ENCODE measurements at places on chromosomes 6 and 20.
A peak's percentile ranks its signal among the peaks of the same experiment; 100 is the strongest.

DNA sequence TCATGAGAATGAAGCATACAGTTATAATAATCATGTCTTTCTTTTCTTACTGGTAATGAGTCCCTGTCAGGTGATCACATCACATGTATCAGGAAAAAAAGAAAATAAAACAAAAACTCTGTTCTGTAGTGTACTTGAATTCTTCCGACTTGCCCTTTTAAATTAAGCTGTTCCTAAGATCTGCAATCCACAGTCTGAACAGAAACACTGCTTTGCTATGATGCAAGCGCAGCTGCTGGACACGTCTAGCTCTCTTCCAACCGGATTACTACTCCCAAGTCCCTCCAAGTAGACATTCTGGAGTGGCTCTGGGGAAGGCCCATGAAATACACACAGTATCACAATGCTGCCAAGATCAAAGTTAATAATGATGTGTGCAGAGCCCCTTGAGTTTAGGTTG lies 83.7 kb downstream of the FYN start:
- DNase-seq = no peak

- DNase-seq = no peak
Observed at GRCh38 chr20:22507240-22507961, 77.0 kb downstream of the FOXA2 start.

- DNase-seq = peak; percentile 84
Observed at GRCh38 chr20:44109951-44110361, 77.0 kb downstream of the JPH2 start.

GRCh38 chr6:168216117-168216516 lies 103.5 kb downstream of the DACT2 start:
- peak; percentile 79 for DNase-seq

- no peak for DNase-seq
Observed at GRCh38 chr6:112338166-112338709, 8.9 kb upstream of the RFPL4B start.

DNA sequence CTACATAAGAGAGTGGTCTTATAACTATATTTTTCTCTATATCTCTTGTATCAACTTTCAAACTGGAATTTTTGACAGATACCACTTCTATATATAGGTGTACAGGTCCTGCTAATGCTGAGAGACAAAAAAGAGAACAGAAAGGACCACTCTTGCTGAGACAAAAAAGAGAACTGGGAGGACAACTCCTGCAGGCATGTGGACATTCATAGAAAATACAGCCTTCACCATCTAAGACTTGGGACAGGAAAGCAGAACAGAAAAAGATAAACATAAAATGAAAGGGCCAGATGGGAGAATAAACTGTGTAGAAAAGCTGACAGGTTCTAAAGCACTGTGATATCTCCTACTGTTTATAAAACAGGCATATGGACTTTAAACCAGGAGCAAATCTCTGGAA lies 541.0 kb upstream of the ADGRB3 start:
- DNase-seq = no peak

- peak; percentile 83 for DNase-seq
Observed at GRCh38 chr20:31845300-31845863, at the start of gene FOXS1. FOXS1 (minus strand) TSS chr20:31845604; CDS start chr20:31845542, 62 bp downstream.

DNA sequence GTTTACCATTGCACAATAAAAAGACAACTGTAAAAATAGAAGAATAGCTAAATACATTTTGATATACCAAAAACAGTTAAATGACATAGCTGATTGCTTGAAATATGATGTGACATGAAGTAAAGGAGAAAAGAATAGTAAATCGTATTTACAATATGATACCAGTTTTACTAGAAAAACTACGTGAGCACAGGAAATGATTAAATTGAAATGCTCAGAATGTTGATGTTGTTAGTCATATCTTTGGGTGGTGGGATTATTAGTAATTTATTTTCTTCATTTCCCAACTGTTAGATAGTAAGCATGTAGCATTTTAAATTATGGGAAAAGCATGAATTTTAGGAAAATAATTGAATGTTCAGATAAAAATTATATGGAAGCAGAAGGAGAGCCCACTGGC lies 268.3 kb upstream of the TAB2 start:
- DNase-seq = no peak

GRCh38 chr6:64486578-64487351 lies 851.2 kb downstream of the PHF3 start:
- no peak for DNase-seq

- no peak for DNase-seq
Observed at GRCh38 chr6:112320561-112321318, 26.4 kb upstream of the RFPL4B start.

DNA sequence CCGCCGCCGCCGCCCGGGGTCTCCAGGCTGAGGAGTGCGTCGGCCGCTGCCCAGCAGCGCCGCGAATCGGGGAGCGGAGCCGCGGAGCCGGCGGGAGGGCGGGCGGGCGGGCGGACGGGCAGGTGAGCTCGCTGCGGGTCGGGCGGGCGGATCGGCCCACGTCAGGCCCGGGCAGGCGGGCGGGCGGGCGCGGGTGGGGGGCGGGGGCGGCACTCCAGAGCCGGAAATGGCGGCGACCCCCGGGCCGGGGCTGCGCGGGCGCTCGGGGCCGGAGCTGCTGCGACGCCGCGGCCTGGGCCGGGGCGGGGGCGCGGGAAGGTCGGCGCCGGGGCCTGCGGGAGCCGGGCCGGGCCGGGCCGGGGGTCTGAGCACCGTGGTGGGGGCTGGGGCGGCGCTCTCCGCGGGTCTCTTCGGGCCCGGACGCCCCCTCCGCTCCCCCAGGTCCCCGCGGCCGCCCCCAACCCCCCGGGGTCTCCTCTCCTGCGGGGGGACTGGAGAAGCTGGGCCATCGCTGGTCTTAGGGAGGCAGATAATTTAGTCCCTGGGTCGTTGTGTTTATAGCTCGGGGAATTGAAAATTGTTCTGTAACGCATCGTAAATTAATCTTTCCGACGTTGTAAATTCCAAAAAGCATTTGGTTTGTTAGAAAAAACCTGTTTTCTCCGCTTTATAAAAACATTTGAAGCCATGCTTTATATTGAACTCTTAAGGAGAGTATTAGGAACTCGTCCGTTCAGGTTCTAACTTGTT lies 451 bp downstream of the DNAJC5 start:
- DNase-seq = no peak

DNA sequence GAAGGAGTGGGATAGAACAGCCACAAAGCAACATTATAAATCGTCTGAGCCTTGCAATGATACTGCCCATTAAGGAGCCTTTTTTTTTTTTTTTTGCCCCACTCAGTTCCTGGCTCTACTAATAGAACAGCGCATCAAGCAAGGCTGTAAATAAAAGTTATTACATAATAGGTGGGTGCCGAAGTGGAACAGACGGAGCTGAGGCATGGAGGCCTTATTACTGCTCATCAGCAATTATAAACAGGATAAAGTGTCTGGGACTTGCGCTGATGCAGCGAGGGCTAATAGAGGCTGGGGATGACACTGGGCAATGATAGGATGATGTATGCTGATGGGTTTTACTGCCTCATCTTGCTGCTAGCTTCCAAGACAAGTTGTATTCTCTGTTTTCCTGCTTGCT lies 272.1 kb downstream of the ZFAND3 start:
- DNase-seq = no peak

DNA sequence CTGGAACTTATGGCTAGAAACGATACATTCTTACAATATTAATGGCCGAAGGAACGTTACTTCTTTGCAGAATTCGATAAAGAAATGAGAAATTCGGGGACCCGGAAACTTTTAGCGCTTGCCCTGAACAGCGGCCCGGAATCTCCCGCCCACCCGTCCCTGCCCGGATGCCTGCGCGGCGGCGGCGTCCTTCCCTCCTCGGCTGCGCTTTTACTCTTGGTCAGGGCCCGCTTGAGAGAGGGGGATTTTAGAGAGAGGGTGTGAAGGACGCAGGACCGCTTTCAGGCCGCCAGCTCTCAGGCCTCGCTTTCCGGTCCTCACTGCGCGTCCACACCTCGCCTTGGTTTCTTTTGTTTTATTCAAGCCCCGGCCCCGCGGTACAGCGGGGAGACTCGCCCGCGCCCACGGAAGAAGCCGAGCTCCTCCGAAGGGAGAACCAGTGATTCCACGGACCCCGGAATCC lies 243.7 kb downstream of the ARID1B start:
- peak; percentile 83 for DNase-seq

GRCh38 chr6:13120483-13121482 lies 207.6 kb downstream of the TBC1D7 start:
- peak; percentile 59 for DNase-seq

DNA sequence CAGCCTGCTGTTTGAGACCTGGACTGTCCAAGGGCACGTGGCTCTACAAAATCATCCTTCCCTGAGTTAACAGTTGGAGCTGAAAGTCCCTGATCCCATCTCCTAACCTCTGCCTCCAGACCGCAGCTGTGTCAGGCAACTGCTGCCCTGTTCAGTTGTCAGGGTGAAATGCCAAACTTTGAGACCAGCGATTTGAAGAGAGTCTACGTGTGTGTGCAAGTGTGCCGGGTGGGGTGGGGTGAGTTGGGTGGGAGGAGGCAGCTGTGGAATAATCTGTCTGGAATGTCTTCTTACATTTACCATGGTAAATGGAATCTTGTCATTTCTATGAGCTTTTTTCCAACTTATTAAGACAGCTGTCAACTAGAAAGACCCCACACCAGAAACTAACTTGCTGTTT lies 81.0 kb upstream of the FAM8A1 start:
- peak; percentile 26 for DNase-seq

GRCh38 chr6:166655713-166656229 lies 28.7 kb upstream of the RPS6KA2 start:
- no peak for DNase-seq

- DNase-seq = peak; percentile 41
Observed at GRCh38 chr6:169966312-169967181, 215.1 kb downstream of the ERMARD start.

GRCh38 chr20:19236371-19237055 lies 24.1 kb downstream of the SLC24A3 start:
- DNase-seq = no peak

DNA sequence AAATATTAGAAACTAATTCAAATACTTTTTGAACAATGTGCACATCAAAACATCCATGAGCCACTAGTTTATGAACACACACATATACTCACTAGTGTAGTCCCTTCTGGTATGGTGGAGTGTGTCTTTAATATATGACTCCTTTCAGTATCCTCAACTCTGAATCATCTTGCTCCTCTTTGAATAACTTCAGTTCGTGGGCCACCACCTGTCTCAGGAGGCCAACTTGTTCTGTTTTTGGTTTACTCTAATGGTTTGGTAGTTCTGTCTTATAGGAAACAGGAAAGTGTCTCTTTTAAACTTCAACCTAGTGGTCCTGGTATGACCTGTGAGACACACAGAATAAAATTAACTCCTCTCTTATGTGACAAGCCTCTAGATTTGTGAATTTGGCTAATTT lies 55.6 kb downstream of the ZNF292 start:
- peak; percentile 58 for DNase-seq

DNA sequence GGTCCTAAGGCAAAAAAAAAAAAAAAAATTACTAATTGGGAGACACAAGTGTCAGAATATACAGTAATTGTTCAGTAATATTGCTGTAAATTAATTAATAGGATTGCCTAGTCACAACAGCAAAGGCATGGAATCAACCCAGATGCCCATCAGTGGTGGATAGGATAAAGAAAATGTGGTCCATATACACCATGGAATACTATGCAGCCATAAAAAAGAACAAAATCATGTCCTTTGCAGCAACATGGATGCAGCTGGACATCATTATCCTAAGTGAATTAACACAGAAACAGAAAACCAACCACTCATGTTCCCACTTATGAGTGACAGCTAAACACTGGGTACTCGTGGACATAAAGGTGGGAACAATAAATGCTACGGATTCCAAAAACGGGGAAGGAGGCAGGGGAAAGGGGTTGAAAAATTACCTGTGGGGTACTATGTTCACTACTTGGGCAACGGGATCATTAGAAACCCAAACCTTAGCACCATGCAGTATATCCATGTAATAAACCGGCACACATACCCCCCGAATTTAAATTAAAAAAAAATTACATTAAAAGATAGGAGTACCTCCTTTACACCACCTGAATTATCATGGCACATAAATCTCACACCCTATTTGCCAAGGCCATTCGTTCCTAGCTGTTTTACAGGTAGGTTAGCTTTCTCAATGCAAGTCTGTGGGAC lies 689 bp upstream of the PFDN4 start:
- no peak for DNase-seq

DNA sequence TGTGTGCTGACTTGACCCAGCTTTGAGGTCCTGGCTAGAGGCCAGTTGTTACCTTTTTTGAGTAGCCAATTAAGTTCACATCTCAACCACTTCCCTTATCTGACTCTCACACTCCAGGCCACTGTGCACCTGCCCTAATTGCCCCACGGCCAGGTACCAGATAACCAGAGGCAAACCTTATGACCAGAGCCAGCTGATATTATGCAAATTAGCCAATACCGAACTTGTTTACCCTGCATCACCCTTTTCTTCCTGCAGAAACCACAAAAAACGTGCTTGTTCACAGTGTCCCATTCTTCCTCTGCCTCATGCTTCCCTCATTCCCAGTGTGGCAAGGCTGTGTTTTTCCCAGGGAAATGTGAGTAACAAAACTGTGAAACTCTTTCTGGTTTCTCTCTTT lies 89.3 kb downstream of the HTR1B start:
- no peak for DNase-seq

DNA sequence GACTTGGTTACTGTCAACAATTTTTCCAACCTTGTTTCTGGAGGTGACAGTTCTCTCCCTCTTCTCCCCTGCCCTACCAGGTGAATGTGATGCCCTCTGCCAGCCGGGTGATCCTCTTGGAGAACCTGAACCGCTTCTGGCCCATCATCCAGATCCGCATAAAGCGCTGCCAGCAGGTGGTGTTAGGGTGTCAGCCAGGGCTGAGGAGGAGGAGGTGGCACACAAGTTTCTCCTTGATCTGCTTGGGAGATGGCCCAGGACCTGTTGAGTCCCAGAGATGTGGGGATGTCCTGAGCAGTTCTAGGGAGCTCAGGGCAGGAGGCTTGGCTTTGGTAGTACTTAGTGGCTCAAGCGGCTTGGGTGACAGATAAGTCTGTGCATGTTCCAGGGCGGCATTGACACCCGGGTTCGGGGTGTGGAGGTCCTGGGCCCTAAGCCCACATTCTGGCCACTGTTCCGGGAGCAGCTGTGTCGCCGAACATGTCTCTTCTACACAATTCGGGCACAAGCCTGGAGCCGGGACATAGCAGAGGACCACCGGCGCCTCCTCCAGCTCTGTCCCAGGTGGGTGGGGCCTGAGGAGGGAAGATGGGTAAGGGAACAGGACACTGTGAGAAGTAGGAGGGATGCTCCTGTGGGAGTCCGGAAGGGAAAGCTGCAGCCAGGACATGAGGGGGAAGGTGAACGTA lies 21.2 kb downstream of the CUL9 start:
- DNase-seq = no peak

GRCh38 chr6:3439961-3440360 lies 16.9 kb downstream of the SLC22A23 start:
- peak; percentile 35 for DNase-seq

DNA sequence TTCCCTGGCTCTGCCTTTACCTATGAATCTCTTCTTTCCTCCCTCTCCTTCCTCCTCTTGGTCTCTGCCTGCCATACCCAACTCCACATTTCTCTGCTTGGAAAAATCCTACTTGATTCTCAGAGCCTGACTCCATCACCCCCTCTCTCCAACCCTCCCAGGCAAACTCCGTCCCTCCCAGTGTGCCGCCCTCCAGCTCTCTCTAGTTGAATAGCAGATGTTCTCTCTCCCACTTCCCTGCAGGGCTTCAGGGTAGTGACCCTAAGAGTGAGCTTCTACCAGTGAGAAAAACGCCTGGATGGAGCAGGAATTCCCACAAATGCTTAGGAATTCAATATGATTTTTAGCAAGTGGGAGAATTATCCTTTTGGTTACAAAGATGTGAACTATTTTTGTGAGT lies 141.6 kb downstream of the MTHFD1L start:
- no peak for DNase-seq

- DNase-seq = no peak
Observed at GRCh38 chr6:8100159-8100854, 2.0 kb downstream of the EEF1E1 start.

GRCh38 chr6:139436957-139437348 lies 62.5 kb upstream of the CITED2 start:
- DNase-seq = no peak

Data from endodermal cell (in vitro differentiated cells).